ENCODE measurements at places on chromosomes 12 and 14.

- no peak for DNase-seq
Observed at GRCh38 chr14:83757916-83758315, 1772.0 kb upstream of the FLRT2 start.

DNA sequence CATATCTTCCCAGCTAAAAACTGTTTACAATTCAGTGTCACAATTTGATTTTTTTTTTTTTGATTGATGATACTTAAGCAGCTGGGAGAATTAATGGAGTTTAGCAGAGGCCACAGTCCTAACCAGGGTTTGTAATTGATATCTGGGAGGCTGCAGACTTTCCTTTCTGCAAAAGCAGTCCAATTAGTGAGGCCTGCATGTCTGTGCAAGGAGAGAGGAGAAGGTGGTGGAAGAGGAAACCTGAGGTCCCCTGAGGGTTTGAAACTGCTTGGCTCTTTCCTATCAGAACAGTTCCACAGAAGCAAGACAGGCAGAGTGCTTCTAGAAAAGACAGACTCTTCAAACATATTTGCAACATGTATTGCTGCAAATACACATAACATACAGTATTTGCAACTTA lies 160.8 kb upstream of the KRR1 start:
- DNase-seq, result no peak

DNA sequence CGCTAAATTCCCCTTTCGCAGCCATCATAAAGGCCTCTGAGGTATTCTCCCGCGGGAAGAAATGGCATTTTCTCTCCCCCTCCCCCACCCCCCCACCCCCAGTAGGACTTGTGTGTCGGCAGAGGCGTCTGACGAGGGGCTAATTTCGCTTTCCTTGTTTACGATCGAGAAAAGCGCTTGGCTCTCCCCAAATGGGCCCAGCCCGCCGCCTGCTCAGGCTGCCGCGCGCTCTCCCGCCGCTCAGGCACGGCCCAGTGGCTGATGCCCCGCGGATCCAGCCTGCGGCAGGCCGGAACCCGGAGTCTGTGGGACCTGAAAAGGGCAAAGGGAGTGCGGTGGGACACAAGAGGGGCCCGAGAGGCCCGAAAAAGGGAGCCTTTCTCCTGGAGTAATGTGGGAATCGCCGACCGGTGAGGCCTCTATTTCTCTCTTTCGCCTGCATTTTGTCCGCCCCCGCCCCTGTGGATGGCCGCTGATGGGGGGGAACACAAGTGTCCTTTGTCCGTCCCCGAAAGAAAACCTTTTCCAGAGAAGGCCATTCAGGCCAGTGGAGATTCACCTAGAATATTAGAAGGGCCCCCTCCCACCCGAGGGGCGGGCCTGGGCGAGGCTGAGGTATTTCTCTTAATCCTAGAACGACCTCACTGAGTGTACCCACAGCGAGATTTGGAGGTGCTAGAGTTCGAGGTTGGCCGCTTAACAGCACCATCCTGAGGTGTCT lies 9.0 kb upstream of the HOXC6 start:
- no peak for DNase-seq

DNA sequence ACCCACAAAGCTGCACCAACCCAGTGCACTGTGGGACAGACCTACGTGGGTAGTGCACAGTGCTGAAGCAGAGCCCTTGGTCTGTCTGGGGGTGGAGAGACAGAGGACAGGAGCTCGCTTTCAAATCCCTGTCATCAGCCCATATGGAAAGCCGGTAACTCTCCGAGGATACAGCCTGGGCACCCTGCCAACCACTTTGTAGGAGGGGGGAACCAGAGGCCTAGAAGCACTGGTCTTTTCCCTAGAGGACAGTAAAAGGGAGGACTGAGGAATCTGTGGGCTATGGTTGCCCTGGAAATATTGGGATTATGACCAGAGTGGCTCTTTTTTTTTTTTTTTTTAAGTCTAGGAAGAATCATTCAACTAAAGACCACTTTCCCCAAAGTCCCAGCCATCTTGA lies 74.3 kb downstream of the MAP3K9 start:
- no peak for DNase-seq

DNA sequence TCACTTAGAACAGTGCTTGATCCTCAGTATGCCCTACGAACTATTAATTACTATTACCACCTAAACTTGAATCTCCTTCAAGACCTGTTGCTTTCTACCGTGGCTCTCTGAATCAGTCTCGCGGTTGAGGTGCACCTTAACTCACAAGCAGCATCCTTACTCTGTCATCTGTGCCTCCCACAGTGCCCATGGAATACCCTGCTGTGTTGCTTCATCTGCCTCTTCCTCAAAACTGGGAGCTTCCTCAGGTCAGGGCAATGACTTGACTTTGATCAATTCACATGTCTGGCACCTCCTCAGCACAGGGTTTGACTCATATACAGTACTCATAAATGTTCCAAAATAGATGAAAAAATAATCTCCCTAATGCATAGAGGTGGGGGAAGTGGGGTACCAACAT lies 305.9 kb downstream of the NUAK1 start:
- no peak for DNase-seq
